Activated CD4-positive, alpha-beta memory T cell treated with anti-CD3 and anti-CD28 coated beads, Interleukin-2, amount 10 ng/mL, durations not matched to agents 7 days and 5 days (primary cell): ENCODE measurements at places on chromosomes 13 and 19. TPM values are rescaled to one million over a fixed set of nuclear protein-coding genes. Genes with fewer than 3 reads are reported as not detected.

The BAX gene
- 255 TPM for total RNA-seq

The SSBP4 gene
- 153 TPM for total RNA-seq

The HAUS8 gene
- 37.0 TPM for total RNA-seq

The THSD8 gene
- 19.2 TPM for total RNA-seq

The FAM83E gene
- 1.3 TPM for total RNA-seq

The ZNF524 gene
- total RNA-seq, result 37.3 TPM

GRCh38 chr13:98487016-98487415 lies 89.9 kb downstream of the STK24 start:
- H3K27ac ChIP-seq, result peak overlapping the region; percentile 90
- H3K4me1 ChIP-seq, result peaks cover 88% of the 10 kb centered on the region
- H3K4me3 ChIP-seq, result no peak overlapping the region
- H3K27me3 ChIP-seq, result no peaks in the 10 kb centered on the region

GRCh38 chr13:66759919-66760318 lies 470.2 kb downstream of the PCDH9 start:
- H3K4me1 ChIP-seq, result no peaks in the 10 kb centered on the region
- no peaks in the 10 kb centered on the region for H3K36me3 ChIP-seq
- no peak overlapping the region for H3K4me3 ChIP-seq
- no peaks in the 10 kb centered on the region for H3K27me3 ChIP-seq
- no peak overlapping the region for H3K27ac ChIP-seq

DNA sequence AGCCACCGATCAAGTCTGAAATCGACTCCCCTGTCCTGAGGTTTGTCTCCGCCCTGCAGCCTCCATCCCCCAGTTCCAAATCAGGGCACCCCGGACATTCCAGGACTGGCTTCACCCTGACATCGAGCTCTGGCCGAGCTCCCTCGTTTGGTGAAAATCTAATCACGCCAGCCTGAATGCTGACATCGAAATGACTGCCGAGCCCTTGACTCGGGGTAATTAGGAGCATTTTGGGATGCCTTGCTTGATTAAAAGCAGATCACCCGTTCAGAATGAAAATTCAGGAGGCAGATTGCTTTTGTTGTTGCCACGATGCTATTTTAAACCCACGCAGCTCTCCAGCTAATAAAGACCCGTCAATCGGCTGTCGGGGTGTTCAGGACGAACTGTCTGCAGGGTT lies 34.3 kb downstream of the ZNRF4 start:
- no peak for DNase-seq
- no peaks in the 10 kb centered on the region for H3K36me3 ChIP-seq
- H3K27me3 ChIP-seq, result peaks cover 8% of the 10 kb centered on the region
- no peak overlapping the region for H3K27ac ChIP-seq
- H3K4me3 ChIP-seq, result no peak overlapping the region
- H3K4me1 ChIP-seq, result no peaks in the 10 kb centered on the region

GRCh38 chr13:23656637-23657371 lies 86.6 kb downstream of the TNFRSF19 start:
- H3K27ac ChIP-seq, result no peak overlapping the region
- peaks cover 26% of the 10 kb centered on the region for H3K27me3 ChIP-seq
- DNase-seq, result no peak
- H3K36me3 ChIP-seq, result no peaks in the 10 kb centered on the region
- peaks cover 11% of the 10 kb centered on the region for H3K4me1 ChIP-seq
- H3K4me3 ChIP-seq, result no peak overlapping the region

- H3K27ac ChIP-seq, result no peak overlapping the region
- no peak overlapping the region for H3K4me3 ChIP-seq
- H3K4me1 ChIP-seq, result peaks cover 21% of the 10 kb centered on the region
- no peak for DNase-seq
- no peaks in the 10 kb centered on the region for H3K27me3 ChIP-seq
- H3K36me3 ChIP-seq, result peaks cover 38% of the 10 kb centered on the region
Measured at GRCh38 chr13:113220877-113221276, 11.5 kb downstream of the CUL4A start.

GRCh38 chr13:84847107-84847506 lies 952.1 kb downstream of the SLITRK6 start:
- no peaks in the 10 kb centered on the region for H3K36me3 ChIP-seq
- no peak overlapping the region for H3K27ac ChIP-seq
- H3K4me1 ChIP-seq, result no peaks in the 10 kb centered on the region
- no peaks in the 10 kb centered on the region for H3K27me3 ChIP-seq

- H3K27me3 ChIP-seq, result peaks cover 4% of the 10 kb centered on the region
- no peaks in the 10 kb centered on the region for H3K36me3 ChIP-seq
- H3K27ac ChIP-seq, result no peak overlapping the region
- H3K4me3 ChIP-seq, result no peak overlapping the region
- DNase-seq, result no peak
Measured at GRCh38 chr13:33258808-33259193, 26.8 kb downstream of the STARD13 start.

- H3K27me3 ChIP-seq, result no peaks in the 10 kb centered on the region
- peaks cover 27% of the 10 kb centered on the region for H3K4me1 ChIP-seq
- H3K27ac ChIP-seq, result no peak overlapping the region
Measured at GRCh38 chr13:30340331-30341250, 33.2 kb upstream of the KATNAL1 start.

DNA sequence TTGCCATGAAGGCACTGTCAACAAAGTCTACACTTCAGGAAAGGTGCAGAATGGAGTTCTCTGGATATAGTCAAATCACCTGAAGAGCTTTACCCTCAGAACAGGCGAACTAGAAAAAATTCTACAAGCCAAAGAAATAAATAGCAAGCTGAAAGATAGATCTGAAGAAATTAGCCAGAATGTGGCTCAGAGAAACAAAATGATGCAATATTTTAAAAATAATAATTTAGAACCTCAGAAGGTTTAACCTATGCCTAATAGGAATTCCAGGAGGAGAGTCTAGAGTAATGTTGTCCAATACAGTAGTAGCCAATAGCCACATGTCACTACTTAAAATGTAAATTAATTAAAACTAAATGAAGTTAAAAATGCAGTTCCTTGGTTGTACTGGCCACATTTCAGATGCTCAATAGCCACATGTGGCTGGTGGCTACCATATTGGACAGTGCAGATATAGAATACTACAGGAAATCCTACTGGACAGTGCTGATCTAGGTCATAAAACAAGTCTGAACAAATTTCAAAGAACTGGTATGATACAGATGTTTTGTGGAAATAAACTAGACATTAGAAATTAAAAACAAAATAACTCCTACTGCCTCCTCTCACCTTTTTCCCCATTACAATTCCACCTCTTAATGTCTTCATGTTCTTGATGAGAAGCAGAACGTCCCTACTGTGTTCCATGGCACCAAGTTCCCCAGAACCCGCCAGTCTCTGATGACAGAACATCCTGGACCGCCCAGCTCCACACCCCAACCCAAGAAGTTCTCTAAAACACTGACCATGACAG lies 679 bp upstream of the CDADC1 start:
- peak overlapping the region; percentile 97 for H3K4me3 ChIP-seq
- H3K4me1 ChIP-seq, result peaks cover 40% of the 10 kb centered on the region
- peaks cover 18% of the 10 kb centered on the region for H3K27me3 ChIP-seq
- peak overlapping the region; percentile 90 for H3K27ac ChIP-seq

DNA sequence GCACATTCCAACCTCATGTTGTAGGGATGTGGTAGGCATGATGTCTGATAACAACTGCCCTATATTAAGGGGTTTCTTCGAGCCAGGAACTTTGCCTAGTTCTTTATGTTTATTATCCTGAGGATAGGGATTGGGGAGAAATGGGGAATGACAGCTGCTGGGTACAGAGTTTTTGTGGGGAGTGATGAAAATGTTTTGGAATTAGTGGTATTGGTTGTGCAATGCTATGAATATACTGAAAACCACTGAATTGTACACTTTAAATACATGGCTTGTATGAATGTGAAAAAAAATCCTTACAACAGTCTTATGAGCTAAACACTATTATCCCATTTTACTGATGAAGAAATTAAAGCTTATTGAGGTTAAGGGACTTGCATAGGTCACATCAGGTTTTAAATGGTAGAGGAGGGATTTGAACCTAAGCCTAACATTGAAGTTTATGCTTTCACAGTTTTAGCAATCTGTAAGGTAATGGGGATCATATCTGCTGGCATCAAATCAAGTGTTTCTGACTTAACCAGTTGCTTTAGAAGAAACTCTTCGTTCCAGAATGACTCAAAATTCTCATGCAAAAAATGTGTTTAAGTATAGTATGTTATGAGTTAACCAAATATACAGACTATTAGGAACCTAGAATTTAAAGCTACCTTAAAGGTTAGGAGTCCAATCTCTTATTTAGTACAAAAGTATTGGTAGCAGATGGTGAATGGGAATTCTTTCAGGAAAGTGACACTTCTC lies 61.4 kb downstream of the ERCC5 start:
- peaks cover 6% of the 10 kb centered on the region for H3K4me1 ChIP-seq
- DNase-seq, result no peak
- H3K27ac ChIP-seq, result no peak overlapping the region
- H3K27me3 ChIP-seq, result peaks cover 6% of the 10 kb centered on the region

DNA sequence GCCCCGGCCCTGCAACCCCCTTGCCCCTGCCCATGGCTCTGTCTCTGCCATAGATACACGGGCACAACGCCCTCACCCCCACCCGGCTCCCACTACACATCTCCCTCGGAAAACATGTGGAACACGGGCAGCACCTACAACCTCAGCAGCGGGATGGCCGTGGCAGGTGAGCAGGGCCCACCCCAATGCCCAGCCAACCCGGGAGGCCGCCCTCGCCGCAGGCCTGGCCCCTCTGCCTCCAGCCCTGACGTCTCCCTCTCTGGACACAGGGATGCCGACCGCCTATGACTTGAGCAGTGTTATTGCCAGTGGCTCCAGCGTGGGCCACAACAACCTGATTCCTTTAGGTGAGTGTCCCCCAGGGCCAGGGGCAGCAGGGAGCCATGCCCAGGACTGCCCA lies 7.7 kb downstream of the YIPF2 start:
- no peaks in the 10 kb centered on the region for H3K4me1 ChIP-seq
- H3K27me3 ChIP-seq, result no peaks in the 10 kb centered on the region
- H3K36me3 ChIP-seq, result peaks cover 7% of the 10 kb centered on the region
- no peak overlapping the region for H3K27ac ChIP-seq

DNA sequence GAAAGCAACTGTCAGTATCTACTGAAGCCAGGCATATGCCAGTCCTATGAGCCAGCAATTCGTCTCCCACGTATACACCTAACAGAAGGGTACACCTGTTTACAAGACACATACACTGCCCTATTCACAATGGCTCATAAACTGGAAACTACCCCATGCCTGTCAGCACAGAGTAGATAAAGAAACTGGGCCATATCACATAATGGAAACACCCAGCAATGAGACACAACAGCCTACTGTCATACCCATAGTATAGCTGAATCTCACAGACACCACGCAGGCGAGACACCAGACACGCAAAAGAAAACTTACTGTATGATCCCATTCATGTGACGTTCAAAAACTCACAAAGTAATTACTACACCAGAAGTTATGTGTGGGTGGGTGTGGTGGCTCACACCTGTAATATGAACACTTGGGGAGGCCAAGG lies 15.7 kb downstream of the NOSIP start:
- no peaks in the 10 kb centered on the region for H3K27me3 ChIP-seq
- peak; percentile 27 for DNase-seq
- H3K4me3 ChIP-seq, result peak overlapping the region; percentile 26
- H3K27ac ChIP-seq, result peak overlapping the region; percentile 78

DNA sequence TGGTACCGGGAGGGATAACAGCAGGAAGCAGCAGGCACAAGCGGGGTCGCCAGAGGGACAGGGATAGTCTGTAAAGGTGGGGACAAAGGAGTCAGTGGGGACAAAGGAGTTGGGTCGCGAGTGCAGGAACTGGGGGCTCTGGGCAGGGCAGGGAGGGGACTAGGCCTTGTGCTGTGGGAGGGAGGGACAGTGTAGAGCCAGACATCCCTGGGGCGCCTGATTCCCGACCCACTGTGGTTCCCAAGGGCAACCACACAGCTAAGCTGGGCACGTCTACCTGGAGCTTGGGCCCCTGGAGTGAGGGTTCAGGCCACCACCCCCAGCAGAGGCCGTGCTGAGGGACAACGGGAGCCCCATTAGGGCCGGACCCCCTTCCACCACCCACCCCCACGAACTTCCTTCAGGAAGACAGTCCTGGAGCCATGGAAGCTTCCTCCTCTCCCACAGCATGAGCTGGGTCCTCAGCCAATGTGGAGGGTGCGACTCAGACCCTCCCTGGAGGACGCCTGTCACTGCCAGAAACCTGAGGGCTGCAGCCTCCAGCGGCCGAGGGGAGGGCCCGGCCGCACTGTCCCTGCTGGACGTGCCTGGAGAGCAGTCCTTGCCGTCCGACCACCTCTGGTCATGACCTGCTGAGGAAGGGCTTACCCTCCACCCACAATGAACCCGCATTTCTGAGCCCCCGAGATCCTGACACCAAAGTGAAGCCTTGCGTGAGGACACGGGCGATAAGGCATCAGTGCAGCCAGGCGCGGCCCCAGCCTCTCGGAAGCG lies 77.9 kb downstream of the SPACA7 start:
- H3K4me1 ChIP-seq, result no peaks in the 10 kb centered on the region
- no peaks in the 10 kb centered on the region for H3K36me3 ChIP-seq
- H3K27ac ChIP-seq, result no peak overlapping the region
- peak; percentile 7 for DNase-seq

- no peaks in the 10 kb centered on the region for H3K4me1 ChIP-seq
- no peaks in the 10 kb centered on the region for H3K36me3 ChIP-seq
- no peak for DNase-seq
- no peak overlapping the region for H3K27ac ChIP-seq
- H3K27me3 ChIP-seq, result no peaks in the 10 kb centered on the region
Measured at GRCh38 chr13:90032841-90033493, 1314.5 kb upstream of the MIR17HG start.

DNA sequence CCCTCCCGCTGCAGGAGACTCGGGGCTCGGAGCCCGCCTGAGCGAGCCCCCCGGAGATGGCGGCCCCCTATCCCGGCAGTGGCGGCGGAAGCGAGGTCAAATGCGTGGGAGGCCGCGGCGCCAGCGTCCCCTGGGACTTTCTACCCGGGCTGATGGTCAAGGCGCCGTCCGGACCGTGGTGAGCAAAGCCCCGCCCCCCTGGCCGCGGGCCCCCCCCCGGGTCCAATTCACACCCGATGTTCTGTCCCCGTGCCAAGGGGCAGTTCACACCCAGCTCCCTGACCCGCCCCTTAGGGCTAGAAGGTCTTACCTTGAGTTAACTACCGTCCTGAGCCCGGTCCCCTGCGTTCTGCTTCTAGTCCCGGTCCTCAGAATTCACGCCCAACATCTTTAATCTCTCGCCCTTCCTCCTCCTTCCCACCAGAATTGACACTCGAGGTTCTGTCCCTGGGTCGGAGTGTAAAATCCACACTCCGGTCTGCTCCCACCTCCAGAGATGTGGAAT lies 1.4 kb downstream of the NPAS1 start:
- peaks cover 12% of the 10 kb centered on the region for H3K4me1 ChIP-seq
- H3K27ac ChIP-seq, result no peak overlapping the region
- peaks cover 52% of the 10 kb centered on the region for H3K27me3 ChIP-seq

GRCh38 chr19:38734426-38735256 lies 9.6 kb downstream of the CAPN12 start:
- peak overlapping the region; percentile 79 for H3K4me3 ChIP-seq
- H3K27ac ChIP-seq, result peak overlapping the region; percentile 89
- peaks cover 62% of the 10 kb centered on the region for H3K4me1 ChIP-seq
- H3K36me3 ChIP-seq, result peaks cover 27% of the 10 kb centered on the region
- DNase-seq, result peak; percentile 69

- H3K27me3 ChIP-seq, result no peaks in the 10 kb centered on the region
- H3K36me3 ChIP-seq, result peaks cover 9% of the 10 kb centered on the region
- H3K4me1 ChIP-seq, result peaks cover 22% of the 10 kb centered on the region
- DNase-seq, result no peak
Measured at GRCh38 chr13:30257468-30258099, 49.8 kb downstream of the KATNAL1 start.

- no peaks in the 10 kb centered on the region for H3K4me1 ChIP-seq
- H3K36me3 ChIP-seq, result no peaks in the 10 kb centered on the region
- no peak overlapping the region for H3K4me3 ChIP-seq
- no peak overlapping the region for H3K27ac ChIP-seq
- DNase-seq, result no peak
Measured at GRCh38 chr13:84500016-84500415, 617.7 kb upstream of the SLITRK1 start.

- no peak overlapping the region for H3K27ac ChIP-seq
- H3K36me3 ChIP-seq, result no peaks in the 10 kb centered on the region
- H3K4me1 ChIP-seq, result no peaks in the 10 kb centered on the region
- DNase-seq, result no peak
- H3K27me3 ChIP-seq, result peaks cover 3% of the 10 kb centered on the region
Measured at GRCh38 chr13:98291658-98292057, 114.6 kb upstream of the RNF113B start.
